ENCODE measurements at places on chromosomes 5 and 9.

DNA sequence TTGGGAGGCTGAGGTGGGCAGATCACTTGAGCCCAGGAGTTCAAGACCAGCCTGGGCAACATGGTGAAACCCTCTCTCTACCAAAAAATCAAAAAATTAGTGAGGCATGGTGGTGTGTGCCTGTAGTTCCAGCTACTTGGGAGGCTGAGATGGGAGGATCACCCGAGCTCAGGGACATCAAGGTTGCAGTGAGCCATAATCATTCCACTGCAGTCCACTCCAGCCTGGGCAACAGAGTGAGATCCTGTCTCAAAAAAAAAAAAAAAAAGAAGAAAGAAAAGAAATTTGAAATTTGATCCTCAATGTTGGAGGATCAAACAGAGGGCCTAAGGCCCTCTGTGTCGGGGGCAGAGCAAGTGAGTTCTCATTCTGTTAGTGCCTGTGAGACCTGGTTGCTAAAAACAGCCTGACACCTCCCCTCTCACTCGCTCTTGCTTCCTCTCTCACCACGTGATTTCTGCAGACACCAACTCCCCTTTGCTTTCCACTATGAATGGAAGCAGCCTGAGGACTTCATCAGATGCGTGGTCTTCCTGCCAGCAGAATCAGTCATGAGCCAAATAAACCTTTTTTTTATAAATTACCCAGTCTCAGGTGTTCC, 8.4 kb upstream of the GOLPH3 start:
- H3K27ac ChIP-seq = no peak overlapping the region
- no peaks in the 10 kb centered on the region for H3K36me3 ChIP-seq
- H3K27me3 ChIP-seq = no peaks in the 10 kb centered on the region
- H3K4me1 ChIP-seq = no peaks in the 10 kb centered on the region

- H3K36me3 ChIP-seq = no peaks in the 10 kb centered on the region
- H3K27me3 ChIP-seq = no peaks in the 10 kb centered on the region
- no peak overlapping the region for H3K27ac ChIP-seq
- peaks cover 3% of the 10 kb centered on the region for H3K4me1 ChIP-seq
These were observed 552 bp downstream of the OTULINL start for GRCh38 chr5:14581891-14582796.

DNA sequence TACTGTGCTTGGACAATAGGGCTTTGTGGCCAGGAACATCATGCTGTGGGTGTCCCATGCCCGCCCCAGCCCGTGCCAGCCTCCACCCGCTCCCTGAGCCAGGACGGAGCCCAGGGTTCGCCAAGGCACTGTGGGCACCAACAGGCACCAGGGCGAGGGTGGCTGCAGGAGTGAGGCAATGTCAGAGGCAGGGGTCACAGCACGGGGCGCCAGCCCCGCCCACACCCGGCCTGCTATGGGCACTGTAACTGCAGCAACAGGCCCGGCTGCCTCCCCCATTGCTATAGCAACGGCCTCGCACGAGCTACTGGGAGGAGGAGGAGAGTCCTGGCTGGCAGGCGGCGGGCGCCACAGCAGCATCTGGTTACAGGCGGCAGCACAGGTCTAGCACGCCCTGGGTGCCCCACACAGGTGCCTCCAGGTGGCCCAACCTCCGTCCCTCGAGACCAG, 2.5 kb downstream of the ABCA2 start:
- peaks cover 8% of the 10 kb centered on the region for H3K4me1 ChIP-seq
- H3K36me3 ChIP-seq = no peaks in the 10 kb centered on the region
- no peak overlapping the region for H3K27ac ChIP-seq
- DNase-seq = no peak
- no peak overlapping the region for H3K4me3 ChIP-seq

DNA sequence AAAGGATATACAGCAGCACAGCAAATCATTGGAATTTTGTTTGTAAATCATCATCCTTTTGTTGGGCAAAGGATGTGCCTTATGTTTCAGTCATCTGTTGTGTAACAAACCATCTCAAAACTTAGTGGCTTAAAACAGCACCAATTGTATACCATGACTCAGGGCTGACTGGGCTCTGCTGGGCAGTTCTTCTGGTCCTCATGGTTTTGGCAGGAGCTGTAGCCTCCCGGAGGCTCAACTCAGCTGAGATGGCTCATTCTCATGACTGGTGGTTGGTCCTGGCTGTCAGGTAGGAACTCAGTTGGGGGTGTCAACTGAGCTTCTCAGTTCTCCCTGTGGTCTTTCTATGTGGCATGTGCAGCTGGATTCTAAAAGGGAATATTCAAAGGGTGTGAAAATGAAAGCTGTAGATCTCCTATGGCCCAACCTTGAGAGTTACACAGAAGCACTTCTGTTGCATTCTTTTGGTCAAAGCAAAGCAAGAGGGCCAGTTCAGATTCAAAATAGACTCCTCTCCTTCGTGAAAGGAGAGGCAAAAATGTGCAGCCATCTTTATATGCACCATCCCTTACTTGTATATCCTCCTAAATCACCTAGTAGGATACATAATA, 39.1 kb upstream of the CPEB4 start:
- H3K27me3 ChIP-seq = no peaks in the 10 kb centered on the region
- no peaks in the 10 kb centered on the region for H3K4me1 ChIP-seq
- H3K27ac ChIP-seq = no peak overlapping the region
- no peak for DNase-seq
- no peaks in the 10 kb centered on the region for H3K36me3 ChIP-seq

GRCh38 chr9:78269784-78270183, 27.1 kb upstream of the PSAT1 start:
- H3K36me3 ChIP-seq = peaks cover 6% of the 10 kb centered on the region
- no peaks in the 10 kb centered on the region for H3K27me3 ChIP-seq
- H3K4me3 ChIP-seq = no peak overlapping the region
- no peak for DNase-seq

- H3K27me3 ChIP-seq = no peaks in the 10 kb centered on the region
- no peak for DNase-seq
- H3K27ac ChIP-seq = no peak overlapping the region
- H3K4me1 ChIP-seq = no peaks in the 10 kb centered on the region
These were observed 26.9 kb downstream of the GOLPH3 start for GRCh38 chr5:32147236-32147635.

- H3K27ac ChIP-seq = no peak overlapping the region
- H3K36me3 ChIP-seq = no peaks in the 10 kb centered on the region
- H3K4me3 ChIP-seq = no peak overlapping the region
- peak; percentile 40 for DNase-seq
- peaks cover 4% of the 10 kb centered on the region for H3K4me1 ChIP-seq
- no peaks in the 10 kb centered on the region for H3K27me3 ChIP-seq
These were observed 47.4 kb downstream of the P4HA2 start for GRCh38 chr5:132180134-132180745.

GRCh38 chr5:181042722-181043121, 2.7 kb downstream of the BTNL9 start:
- no peak overlapping the region for H3K27ac ChIP-seq
- no peaks in the 10 kb centered on the region for H3K4me1 ChIP-seq
- H3K36me3 ChIP-seq = no peaks in the 10 kb centered on the region

GRCh38 chr9:73753171-73753570, 601.5 kb downstream of the ANXA1 start:
- H3K27me3 ChIP-seq = no peaks in the 10 kb centered on the region
- no peak for DNase-seq

GRCh38 chr5:133696782-133697507, 84.6 kb upstream of the FSTL4 start:
- H3K4me1 ChIP-seq = no peaks in the 10 kb centered on the region
- no peaks in the 10 kb centered on the region for H3K36me3 ChIP-seq
- H3K27me3 ChIP-seq = no peaks in the 10 kb centered on the region
- no peak overlapping the region for H3K27ac ChIP-seq

- H3K36me3 ChIP-seq = peaks cover 37% of the 10 kb centered on the region
- no peaks in the 10 kb centered on the region for H3K4me1 ChIP-seq
- H3K4me3 ChIP-seq = no peak overlapping the region
- H3K27me3 ChIP-seq = no peaks in the 10 kb centered on the region
- H3K27ac ChIP-seq = no peak overlapping the region
These were observed 176.0 kb downstream of the TRIO start for GRCh38 chr5:14319102-14319501.

GRCh38 chr9:99895510-99895909, 10.9 kb upstream of the STX17 start:
- H3K27ac ChIP-seq = no peak overlapping the region
- no peaks in the 10 kb centered on the region for H3K4me1 ChIP-seq
- no peak overlapping the region for H3K4me3 ChIP-seq
- H3K36me3 ChIP-seq = no peaks in the 10 kb centered on the region
- no peak for DNase-seq

GRCh38 chr5:176366232-176366894, 1.1 kb downstream of the ARL10 start:
- H3K27me3 ChIP-seq = peaks cover 17% of the 10 kb centered on the region
- H3K4me3 ChIP-seq = peak overlapping the region; percentile 84
- peaks cover 7% of the 10 kb centered on the region for H3K36me3 ChIP-seq
- H3K27ac ChIP-seq = no peak overlapping the region

DNA sequence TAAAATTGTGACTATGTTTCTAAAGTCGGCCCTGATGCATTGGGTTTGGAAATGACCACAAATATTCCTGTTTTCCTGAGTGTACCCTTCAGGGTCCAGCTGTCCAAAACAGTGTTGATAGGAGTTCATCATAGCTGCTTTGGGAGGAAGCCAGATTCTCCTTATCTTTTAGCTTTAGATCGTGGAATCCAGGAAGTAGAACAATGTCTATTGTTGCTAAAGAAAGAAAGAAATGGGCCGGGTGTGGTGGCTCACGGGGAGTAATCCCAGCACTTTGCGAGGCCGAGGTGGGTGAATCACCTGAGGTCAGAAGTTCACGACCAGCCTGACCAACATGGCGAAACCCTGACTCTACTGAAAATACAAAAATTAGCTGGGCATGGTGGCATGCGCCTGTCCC, 9.5 kb downstream of the CAVIN4 start:
- H3K4me3 ChIP-seq = no peak overlapping the region
- no peaks in the 10 kb centered on the region for H3K27me3 ChIP-seq
- no peak overlapping the region for H3K27ac ChIP-seq

DNA sequence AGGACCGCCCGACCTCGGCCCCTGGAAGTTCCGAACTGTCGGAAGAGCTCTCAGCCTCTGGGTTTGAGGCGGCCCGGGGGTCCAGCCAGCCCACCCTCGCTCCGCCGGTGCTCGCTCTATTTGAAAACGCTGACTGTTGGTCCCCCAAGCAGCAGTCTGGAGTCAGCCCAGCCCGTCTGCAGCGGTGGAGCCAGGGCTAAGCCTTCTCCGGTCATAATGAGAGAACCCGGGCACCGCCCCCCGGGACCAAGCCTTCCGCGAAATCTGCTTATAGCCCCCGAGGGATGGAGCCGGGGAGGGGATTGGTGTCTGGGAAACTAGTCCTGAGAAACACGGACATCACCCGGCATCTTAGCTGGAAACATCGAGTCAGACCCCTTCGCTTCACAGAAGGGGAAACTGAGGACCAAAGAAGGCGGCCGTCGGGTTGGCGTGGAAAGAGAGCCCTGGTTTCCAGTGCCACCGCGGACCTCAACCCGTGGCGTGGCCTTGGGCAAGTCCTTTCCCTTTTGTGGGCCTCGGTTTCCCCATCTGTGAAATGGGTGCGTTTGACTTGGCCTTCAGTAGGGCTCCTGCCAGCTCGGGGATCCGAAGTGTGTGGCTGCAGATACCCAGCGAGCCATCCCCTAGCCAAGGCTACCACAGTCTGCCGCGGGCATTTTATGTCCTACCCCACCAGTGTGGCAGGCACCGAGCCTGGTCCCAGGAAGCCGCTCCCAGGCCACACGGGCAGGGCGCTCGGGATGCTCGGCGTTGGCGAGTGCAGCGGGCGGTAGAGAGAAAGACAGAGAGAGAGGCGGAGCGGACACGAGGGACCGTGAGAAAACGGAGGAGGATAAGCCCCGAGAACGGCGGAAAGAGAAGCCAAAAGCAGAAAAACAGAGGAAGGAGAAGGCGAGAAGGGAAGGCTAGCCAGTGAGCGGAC, 857 bp downstream of the ADAM19 start:
- H3K4me3 ChIP-seq = peak overlapping the region; percentile 84

DNA sequence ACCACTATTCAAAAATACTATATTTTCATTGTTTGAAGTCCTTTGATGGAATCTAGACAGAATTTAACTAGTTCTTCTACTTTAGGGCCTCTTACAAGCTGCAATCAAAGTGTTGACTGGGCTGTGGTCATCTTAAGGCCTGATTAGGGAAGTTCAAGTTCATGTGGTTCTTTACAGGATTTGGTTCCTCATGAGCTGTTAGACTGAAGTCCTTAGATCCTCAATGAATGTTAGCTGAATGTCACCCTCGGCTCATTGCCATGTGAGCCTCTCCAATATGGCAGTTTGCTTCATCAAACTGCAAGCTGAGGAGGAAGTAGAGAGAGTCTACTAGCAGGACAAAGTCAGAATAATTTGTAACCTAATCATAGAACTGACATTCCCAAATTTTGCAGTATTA, 135.1 kb downstream of the CSNK1G3 start:
- H3K4me1 ChIP-seq = no peaks in the 10 kb centered on the region
- H3K36me3 ChIP-seq = no peaks in the 10 kb centered on the region
- no peak for DNase-seq

GRCh38 chr5:131228646-131229045, 35.2 kb upstream of the CDC42SE2 start:
- H3K27ac ChIP-seq = no peak overlapping the region
- H3K36me3 ChIP-seq = no peaks in the 10 kb centered on the region
- H3K4me1 ChIP-seq = no peaks in the 10 kb centered on the region
- DNase-seq = no peak
- H3K27me3 ChIP-seq = no peaks in the 10 kb centered on the region
- no peak overlapping the region for H3K4me3 ChIP-seq

- no peaks in the 10 kb centered on the region for H3K36me3 ChIP-seq
- H3K27me3 ChIP-seq = no peaks in the 10 kb centered on the region
- H3K4me1 ChIP-seq = no peaks in the 10 kb centered on the region
- H3K27ac ChIP-seq = no peak overlapping the region
These were observed 15.5 kb upstream of the FAF2 start for GRCh38 chr5:176432707-176433106.

GRCh38 chr9:91465420-91465819, 41.8 kb upstream of the NFIL3 start:
- peak; percentile 89 for DNase-seq
- no peak overlapping the region for H3K27ac ChIP-seq
- H3K4me3 ChIP-seq = no peak overlapping the region
- H3K4me1 ChIP-seq = no peaks in the 10 kb centered on the region

DNA sequence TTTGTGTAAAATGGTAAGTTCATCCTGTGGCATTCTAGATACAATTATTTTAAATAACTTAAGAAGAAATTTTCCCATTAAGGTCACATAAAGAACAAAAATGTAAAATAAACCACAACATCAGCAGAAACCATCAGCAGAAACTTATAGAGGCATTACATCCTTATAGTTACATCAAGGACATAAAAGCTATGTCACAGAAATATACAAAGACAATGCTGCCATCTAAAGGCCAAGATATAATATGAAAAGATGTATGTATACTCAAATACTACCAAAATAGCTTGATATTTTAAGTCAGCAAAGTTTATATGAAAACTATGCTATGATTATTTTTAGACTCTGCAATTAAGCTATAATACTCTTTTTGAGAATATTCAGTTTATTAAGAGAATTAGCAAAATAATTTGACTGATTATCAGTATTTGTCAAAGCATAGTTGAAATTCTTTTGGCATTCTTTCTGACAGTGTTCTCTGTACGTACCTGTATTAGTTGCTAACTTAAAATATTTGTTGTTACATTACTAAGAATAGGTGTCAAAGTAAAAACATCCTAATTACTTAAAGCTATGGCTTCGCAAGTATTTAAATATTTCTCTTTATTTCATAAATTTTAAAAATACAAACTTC, 36.2 kb downstream of the FBXL17 start:
- H3K27ac ChIP-seq = no peak overlapping the region
- no peaks in the 10 kb centered on the region for H3K36me3 ChIP-seq
- no peaks in the 10 kb centered on the region for H3K27me3 ChIP-seq
- H3K4me1 ChIP-seq = no peaks in the 10 kb centered on the region
- peak; percentile 78 for DNase-seq

- no peaks in the 10 kb centered on the region for H3K27me3 ChIP-seq
- H3K4me3 ChIP-seq = no peak overlapping the region
- no peak for DNase-seq
- no peak overlapping the region for H3K27ac ChIP-seq
- H3K36me3 ChIP-seq = no peaks in the 10 kb centered on the region
- no peaks in the 10 kb centered on the region for H3K4me1 ChIP-seq
These were observed 246.3 kb downstream of the PBX3 start for GRCh38 chr9:125993466-125993865.
